Right ventricle myocardium inferior (tissue), 1 donor: ENCODE measurements at places on chromosomes 12 and 14.

GRCh38 chr12:57161491-57161890, 14.1 kb upstream of the LRP1-AS start:
- DNase-seq = no peak

GRCh38 chr14:61565836-61566536, 129.3 kb upstream of the HIF1A start:
- DNase-seq = no peak

DNA sequence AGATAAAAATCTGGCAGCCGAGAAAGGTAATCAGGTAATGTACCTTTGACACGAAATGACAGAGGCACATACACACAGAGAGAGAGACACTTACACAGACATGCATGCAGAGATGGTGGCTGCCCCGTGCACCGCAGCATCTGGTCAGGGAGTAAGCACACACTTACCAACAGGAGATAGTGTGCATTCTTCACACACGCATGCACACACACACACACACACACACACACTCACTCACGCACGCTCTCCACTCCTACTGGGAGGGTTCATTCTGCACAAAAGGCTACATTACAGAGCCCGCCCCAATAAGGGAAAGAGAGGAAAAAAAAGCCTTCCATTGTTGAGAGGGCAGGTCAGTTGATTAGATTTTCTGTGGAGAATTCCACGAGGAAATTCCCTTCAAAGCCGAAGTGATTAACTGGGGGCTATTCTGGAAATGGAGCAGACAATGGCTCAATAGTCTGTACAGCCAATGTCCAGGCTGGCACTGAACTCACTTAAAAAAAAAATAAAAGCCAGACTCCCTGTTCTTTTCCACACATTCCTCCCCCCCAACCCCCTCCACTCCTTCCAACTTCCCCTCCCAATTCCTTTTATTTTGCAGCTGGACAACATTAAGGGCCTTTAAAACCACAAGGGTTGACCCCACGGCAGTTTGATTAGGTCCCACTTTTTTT, 1.4 kb upstream of the SOX5 start:
- no peak for DNase-seq

DNA sequence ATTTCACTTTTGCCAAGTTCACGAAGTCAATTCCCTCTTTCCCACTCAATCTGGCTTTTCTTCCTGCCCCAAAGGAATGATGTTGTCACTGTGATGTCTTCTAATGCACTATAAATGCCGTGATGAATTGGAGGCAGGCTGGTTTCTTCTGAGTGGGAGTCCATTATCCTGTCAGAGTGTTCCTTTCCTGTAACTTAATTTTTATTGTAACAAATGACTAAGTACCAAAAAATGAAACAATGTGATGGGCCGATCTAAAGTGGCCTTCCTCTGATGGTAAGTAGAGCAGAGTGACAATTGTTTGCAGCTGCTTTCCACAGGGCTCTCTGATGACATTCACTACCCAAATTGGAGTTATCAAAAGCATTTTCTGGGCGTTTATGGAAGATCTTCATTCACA, 22.2 kb downstream of the TMEM30B start:
- no peak for DNase-seq

DNA sequence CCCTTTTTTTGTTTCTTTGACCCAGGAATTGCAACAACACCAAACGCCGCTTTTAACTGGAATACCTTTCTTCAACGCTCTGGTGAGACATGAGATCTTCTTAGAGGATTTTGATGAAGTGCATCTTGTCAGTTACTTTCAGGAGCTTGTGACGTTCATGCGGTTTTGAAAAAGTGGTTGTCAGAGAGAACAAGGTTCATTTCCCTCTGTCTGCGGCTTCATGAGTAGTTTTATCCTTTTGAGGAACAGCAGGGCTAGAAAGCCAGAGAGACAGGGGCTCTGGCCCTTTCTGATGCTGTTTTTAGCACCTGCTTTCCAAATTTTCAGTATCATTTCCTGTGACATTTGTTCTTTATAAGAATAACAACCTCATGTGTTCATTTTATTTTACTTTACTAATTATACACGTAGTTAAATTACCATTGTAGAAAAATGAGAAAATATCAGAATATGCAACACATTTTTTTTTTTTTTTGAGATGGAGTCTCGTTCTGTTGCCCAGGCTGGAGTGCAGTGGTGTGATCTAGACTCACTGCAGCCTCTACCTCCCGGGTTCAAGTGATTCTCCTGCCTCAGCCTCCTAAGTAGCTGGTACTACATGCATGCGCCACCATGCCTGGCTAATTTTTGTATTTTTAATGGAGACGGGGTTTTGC, 61.8 kb downstream of the GLT1D1 start:
- DNase-seq = no peak

GRCh38 chr12:20472102-20472782, 103.9 kb downstream of the PDE3A start:
- no peak for DNase-seq

- DNase-seq = no peak
These were observed 413.8 kb upstream of the TMTC1 start for GRCh38 chr12:30197392-30198057.

DNA sequence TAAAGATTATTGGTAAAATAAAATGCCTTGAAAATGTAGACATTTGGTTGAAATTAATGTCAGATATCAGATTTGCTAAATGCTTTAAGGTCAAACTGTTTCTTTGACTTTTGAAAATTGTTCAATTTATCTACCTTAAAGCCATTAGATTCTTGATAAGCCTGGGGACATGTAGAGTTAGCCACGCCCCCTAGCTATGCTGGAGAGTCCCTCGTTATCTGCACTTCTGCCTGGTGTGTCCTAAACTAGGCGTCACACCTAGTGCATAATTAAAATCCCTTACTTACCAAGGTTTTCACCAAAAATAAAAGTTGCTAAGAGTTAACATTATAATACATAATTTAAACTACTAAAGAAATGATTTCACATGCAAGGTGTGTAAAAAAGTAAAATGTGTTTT, 79.5 kb downstream of the EGLN3 start:
- DNase-seq = no peak

DNA sequence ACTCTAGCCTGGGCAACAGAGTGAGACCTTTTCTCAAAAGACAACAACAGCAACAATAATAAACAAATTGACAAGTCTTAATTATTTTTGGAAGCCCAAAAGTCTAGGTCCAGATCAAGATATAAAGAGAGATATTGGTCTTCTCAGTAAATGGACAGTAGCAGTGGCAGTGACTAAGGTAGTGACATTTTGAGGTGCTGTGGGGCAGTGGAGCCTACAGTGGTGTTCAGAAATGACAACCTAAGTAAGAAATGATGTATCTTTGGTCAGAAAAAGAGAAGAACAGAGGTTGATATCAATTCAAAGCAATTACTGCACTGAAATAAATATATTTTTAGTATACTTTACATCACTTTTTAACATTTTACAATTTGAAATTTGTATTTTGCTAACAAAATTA, 20.7 kb downstream of the METTL25 start:
- no peak for DNase-seq

GRCh38 chr12:116943419-116944372, 32.9 kb downstream of the FBXW8 start:
- no peak for DNase-seq

DNA sequence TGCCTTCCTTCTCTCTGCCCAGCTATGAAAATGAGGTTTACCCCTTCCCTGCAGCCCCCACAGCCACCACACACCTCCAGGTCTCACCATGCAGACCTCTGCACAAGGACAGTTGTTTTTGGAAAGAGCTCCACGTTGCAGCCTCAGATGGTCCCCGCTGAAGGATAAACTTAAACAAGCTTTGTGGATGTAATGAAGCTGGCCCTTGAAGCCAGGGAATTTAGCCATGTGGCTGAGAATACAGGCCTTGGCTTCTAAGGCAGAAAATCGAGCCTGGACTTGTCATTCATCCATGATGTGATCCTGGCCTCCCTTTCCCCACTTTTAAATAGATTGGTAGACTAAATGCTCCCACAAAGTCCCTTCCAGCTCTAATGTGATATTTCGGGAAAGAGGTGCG, 79.4 kb downstream of the TBX3 start:
- DNase-seq = no peak

DNA sequence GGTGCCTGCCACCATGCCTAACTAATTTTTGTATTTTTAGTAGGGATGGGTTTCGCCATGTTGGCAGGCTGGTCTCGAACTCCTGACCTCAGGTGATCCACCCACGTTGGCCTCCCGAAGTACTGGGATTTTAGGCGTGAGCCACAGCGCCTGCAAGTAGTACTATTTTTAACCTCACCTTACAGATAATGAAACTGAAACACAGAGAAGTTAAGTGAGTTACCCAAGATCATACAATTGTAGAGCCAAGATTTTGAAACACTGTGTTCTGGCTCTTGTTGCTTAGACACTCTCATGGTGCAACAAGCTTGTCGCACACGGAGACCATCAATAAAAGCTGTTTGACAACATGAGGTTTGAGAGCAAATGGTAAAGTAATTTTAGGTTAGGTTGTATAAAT, 159.1 kb upstream of the LMNTD1 start:
- no peak for DNase-seq

DNA sequence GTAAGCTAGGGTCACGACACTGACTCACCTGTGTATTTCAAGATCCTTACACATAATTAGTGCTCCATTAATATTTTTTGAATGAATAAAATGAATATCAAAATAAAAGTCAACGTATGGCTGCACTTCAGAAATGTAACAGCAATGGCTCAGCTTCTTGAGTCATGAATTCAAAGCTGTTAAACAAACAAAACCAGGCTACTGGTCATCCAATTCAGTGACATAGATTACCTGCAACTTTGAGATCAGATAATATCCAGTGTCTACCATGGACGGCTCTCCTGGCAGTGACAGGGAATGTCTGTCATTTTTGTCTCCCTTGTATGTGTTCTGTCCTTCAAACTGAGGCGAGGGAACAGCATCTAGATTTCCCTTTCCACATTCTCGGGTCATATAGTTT, 225.6 kb downstream of the EFCAB11 start:
- no peak for DNase-seq

- no peak for DNase-seq
These were observed 229.1 kb downstream of the KCNC2 start for GRCh38 chr12:74980510-74980909.

GRCh38 chr12:118925407-118925806, 55.9 kb upstream of the SRRM4 start:
- no peak for DNase-seq

DNA sequence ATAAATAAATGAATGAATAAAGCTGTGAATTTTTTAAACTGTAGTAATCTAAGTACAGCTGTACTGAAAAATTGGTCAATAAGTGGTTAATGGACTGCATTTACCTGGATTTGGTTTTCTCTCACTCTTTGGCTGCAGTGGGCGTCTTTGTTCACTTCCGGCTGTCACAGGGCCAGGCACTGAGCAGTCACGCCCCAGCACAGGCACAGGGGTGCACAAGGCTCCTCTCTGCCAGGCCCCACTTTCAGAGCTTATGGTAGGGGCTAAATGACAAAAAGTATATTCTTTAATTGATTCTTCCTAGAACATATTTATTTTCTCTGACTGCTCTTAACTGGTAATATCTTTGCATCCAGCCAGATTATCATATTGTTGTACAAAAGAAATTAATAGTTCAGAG, 70.6 kb upstream of the DYNC1H1 start:
- DNase-seq = no peak

GRCh38 chr14:68308726-68309520, 483.9 kb downstream of the ZFP36L1 start:
- DNase-seq = no peak

GRCh38 chr14:82414853-82415539, 881.3 kb upstream of the SEL1L start:
- no peak for DNase-seq

- no peak for DNase-seq
These were observed 23.7 kb downstream of the NCOR2 start for GRCh38 chr12:124543590-124544310.

- no peak for DNase-seq
These were observed 30.3 kb downstream of the PITPNM2 start for GRCh38 chr12:123120452-123121166.

- no peak for DNase-seq
These were observed 35.1 kb upstream of the KCNH3 start for GRCh38 chr12:49503674-49504180.

DNA sequence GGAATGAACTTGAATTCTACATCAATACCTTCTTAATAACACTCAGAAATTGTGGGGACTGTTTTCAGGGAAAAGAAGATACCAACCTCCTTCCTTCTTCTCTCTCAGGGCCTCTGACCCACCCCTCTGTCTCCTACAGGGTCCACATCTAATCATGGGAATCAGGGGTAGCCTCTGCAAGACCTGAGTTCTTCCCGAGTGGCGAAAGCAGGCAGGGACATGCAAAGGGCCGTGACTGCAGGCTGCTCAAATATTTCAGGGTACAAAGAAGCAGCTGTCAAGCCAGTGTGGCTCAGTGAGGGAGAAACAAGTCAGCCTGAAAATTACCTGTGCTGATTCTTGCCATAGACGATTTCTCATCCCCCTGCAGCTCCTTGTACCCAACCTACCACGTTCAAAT, 123.1 kb upstream of the PARP11 start:
- DNase-seq = no peak

DNA sequence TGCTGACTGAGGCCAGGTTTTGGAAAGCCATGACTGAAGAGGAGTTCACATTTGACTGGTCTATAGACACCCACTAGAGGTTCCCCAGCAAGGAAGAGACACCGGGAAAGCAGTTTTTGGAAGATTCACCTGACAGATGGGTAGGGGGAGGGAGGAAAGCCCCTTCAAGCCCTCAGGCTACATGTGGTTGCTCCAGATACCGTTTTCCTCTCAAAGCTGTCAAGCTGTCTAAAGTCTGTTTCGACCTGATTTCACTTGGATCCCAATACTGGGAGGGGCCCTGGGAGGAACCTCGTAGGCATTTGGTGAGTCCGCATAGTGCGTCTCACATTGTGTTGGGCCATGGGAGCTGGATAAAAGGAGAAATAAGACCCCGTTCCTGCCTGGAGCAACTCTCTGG, 1.7 kb upstream of the LRP1 start:
- no peak for DNase-seq

DNA sequence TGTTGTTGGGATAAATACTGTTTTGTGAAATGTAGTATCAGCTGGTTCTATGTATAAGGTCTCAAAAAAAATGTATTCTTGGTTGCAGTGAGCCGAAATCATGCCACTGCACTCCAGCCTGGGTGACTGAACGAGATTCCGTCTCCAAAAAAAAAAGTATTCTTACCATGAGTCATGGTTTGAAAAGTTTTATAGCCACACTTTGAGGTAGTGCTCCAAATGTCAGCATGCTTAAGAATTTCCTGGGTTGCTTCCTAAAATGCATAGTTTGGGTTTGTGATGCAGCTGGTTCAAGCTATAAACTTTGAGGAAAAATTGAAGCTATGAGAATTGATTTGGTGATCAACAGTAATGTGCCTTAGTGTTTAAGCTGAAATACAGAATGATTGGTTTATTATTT, 48.0 kb downstream of the ETNK1 start:
- DNase-seq = no peak

DNA sequence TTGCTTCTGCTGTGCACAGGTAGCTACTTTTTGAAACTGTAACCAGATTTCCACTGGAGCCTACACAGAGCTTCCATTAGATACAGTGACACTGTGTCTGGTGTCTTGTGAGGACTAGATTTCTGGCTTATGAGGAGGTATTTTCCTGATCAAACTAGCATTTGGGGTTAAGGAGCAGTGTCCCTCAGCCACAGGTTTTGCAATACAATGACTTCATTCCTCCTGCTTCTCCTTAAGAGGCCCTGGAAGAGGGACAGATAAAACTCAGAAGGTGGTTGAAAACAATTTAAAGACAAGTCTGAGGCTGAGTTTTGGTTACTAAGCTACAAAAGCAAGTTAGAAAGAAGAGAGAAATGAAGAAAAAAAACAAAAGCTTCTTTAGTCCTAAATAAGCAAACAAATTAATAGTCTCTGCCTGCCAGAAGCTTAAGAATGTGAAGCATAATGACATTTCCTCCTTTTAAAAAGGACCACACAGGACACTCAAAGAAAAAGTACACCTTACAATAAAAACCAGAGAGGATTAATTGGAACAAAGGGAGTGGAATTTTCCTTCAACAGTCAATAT, 53.0 kb downstream of the PKP2 start:
- DNase-seq = no peak
